GM13977 (cell line): ENCODE measurements at places on chromosomes 4 and X.
A peak's percentile ranks its signal among the peaks of the same experiment; 100 is the strongest.

- DNase-seq: no peak
Observed at GRCh38 chrX:1465286-1466231, 12.8 kb upstream of the ASMTL start.

- DNase-seq: no peak
Observed at GRCh38 chrX:118723376-118723775, 4.0 kb upstream of the IL13RA1 start.

- no peak for DNase-seq
Observed at GRCh38 chr4:73646117-73646516, 25.9 kb upstream of the RASSF6 start.

GRCh38 chrX:71955530-71956120 lies 45.0 kb downstream of the NHSL2 start:
- DNase-seq: no peak

- DNase-seq: no peak
Observed at GRCh38 chrX:134631426-134632346, 26.6 kb downstream of the PLAC1 start.

- DNase-seq: no peak
Observed at GRCh38 chrX:140467211-140467610, 37.7 kb downstream of the SOX3 start.

DNA sequence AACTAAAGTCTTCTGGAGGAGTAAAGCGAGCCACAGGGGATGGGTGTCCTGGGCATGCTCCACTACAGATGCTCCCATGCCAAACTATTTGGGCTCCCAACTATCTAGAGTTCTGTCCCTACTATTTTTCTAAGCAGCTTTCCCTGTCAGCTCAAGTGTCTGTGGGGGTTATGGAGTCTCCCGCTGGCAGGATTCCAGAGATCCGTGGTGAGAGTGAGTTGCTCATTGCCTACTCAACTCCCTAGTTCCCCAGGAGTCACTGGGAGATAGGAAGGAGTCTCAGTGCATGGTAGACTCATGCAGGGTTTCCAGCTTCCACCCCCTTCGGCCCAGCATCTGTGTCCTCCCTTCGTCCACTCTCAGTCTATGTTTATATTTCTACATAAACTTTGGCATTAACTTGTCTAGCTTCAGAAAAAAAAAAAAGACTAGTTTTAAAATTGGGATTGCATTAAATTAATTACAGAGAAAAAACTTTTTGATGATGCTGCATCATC lies 55.1 kb upstream of the INPP4B start:
- DNase-seq: no peak

DNA sequence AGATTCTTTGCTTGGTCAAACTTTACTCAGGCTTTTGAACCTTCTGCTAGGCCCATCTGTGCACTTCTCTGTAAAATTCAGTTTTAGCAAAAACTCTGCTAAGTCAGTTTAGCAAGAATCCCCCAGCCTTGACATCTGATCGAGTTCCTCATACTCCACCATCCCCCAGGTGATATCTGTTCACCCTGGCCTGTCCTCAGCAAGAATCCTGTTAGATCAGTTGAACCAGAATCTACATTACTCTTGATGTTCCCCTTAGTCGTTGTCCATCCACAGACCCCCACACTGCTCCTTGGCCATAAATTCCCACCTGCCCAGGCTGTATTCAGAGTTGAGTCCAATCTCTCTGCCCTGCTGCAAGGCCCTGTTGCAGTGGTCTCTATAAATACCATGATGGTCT lies 162.6 kb downstream of the ZNF674 start:
- no peak for DNase-seq

DNA sequence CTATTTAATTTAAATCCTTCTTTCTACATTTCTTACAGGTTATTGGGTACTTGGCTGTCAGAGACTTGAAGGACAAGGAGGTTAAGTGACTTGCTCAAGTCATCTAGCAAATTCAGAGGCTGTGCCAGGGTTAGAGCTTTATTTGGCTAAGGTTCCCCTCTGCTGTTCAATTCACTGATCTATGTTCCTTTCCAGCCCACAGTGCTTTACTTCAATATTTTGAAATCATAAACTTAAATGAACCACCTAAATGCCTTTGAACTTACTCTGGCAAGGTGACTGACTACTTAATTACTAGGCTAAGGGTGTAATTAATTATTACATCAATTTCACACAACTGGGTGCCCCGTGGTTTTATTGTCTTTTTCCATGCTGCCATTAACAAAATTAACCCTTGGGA lies 288.7 kb downstream of the CAMK2D start:
- no peak for DNase-seq

DNA sequence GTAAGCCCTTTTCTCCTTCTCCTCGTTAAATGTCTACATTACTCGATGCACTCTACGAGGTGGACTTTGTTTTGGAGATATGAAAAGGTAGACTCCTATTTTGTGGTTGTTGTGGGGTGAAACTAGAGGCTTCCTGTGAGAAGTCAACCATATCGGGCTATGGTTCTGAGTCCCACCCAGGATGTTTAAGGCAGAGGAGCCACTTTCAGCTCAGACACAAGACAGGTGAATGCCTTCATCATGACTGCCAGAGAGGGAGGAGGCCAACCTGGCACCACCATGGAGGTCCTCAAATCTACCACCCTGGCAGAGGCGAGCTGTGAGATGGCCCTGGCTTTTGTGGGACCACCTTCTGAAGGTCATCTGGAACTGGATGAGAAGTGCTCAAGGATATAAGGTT lies 154.4 kb upstream of the KLF3 start:
- DNase-seq: no peak

DNA sequence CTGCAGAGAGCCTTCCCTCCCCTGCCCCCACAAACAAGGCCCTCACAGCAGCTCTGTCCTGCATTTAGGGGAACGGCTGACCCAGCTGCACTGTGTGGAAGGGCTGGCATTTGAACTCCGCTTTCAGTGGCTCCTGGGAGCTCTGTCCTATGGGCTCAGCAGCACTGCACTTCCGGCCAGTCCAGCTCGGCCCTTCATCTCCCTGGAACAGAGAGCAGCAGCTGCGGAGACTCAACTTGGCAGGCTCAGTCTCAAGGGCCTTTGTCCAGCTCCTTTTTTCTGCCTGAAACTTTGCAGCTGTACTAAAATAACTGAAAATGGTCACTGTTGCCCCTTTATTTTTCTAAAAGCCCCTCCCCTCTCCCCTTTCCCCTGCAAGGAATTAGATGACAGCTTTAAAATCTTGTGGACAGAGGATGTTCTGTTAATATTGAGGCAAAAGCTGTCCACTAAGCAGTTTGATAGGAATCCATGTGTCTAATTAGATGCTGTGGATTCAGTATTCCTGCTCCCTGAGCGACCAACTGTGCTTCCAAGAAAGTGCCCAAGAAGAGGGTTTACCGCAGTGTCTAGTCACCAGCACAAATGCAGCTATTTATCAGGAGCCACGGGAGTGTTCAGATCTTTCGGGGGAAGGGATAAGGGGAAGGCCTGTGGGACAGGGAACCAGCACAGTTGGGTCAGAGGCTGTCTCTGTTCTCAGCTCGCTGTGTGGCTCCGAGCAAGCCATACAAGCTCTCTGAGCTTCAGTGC lies 133.1 kb downstream of the AFAP1 start:
- no peak for DNase-seq

GRCh38 chr4:110527156-110527555 lies 51.2 kb downstream of the ENPEP start:
- DNase-seq: no peak

GRCh38 chr4:73860181-73860580 lies 7.1 kb downstream of the PF4V1 start:
- DNase-seq: no peak

GRCh38 chrX:100625985-100626491 lies 10.6 kb downstream of the TSPAN6 start:
- peak; percentile 55 for DNase-seq

- no peak for DNase-seq
Observed at GRCh38 chrX:38880296-38880854, 79.1 kb downstream of the MID1IP1 start.

DNA sequence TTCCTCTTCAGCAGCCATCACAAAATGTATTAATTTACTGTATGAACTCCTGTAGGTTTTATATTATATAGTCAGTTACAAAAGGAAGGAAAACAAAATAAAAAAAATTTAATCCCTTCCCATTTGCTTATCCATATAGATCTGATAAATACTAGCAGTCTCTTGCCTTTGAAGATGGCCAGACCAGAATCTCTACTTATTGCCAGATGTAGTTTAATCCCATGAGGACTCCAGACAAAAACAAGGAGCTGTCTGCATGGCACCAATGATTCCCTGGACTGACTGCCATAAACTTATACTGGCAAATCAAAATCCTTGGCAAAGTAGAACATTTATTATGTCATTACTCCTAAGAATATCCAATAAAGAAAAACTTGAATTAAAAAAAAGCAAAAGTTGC lies 223.3 kb upstream of the MAB21L2 start:
- DNase-seq: no peak

- DNase-seq: no peak
Observed at GRCh38 chr4:76434901-76435527, at the start of gene SHROOM3. Gene SHROOM3 (plus strand): TSS chr4:76435229. CDS start chr4:76436053, 824 bp downstream.

- DNase-seq: peak; percentile 78
Observed at GRCh38 chrX:73851014-73852009, 288.3 kb downstream of the CHIC1 start.

DNA sequence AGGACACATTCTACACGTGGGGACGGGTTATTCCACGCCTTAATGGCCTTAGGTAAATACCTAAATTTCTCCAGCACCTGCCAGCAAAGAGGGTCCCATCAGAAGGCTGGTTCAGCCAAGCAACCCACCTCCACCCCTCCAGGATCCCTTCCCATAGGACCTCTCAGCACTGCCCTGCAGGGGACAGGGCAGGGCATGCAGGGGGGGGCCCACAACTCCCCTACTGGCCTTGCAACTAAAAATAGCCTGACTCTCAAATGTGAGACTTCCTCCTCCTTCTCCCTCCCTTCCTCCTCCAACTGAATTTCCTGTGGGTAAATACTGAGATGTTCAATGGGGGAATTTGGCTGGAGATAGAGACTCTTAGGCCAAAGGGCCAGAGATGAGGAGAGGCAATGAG lies 6.3 kb downstream of the LAS1L start:
- DNase-seq: no peak

GRCh38 chrX:7252013-7252610 lies 104.2 kb upstream of the PUDP start:
- DNase-seq: peak; percentile 19
